ENCODE measurements at places on chromosomes 5 and 9.

GRCh38 chr5:102068870-102069269 lies 227.2 kb downstream of the SLCO4C1 start:
- DNase-seq, result no peak

- no peak for DNase-seq
Observed at GRCh38 chr9:91494751-91495150, 71.1 kb upstream of the NFIL3 start.

- peak; percentile 32 for DNase-seq
Observed at GRCh38 chr5:154196281-154196680, 5.7 kb downstream of the GALNT10 start.

GRCh38 chr5:45334939-45335338 lies 361.2 kb downstream of the HCN1 start:
- DNase-seq, result no peak

DNA sequence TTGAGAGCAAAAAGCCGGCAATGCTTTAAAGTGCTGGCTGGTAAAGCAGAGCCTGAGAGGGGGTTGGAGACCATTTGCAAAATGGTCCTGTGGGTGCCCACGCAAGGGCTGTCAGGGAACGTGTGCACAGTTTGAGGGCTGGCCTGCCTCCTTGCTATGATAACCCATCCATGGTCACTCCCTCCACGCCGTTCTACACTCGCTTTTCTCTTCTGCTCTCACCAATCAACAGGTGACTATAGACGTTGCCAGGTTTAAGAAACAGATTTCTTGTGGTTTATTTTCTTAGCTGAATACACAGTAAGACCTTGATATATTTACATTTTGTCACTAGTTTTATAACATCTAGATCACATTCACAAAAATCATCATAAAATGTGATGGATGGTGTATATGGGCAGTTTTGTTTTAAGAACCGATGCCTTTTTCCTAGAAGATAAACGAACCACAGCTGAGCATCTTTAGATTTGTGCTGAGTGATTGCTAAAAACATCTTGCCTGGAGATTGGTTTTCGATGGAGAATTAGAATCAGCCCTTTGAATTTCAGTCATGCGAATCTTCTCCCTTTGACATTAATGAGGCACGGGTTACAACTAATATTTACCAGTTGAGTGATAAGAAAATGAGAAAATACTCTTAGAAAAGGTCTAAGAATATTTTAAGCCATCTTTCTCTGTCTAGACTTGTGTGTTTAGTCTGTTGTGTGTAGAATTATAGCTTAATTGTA lies 13.9 kb downstream of the MAP1B start:
- no peak for DNase-seq

- no peak for DNase-seq
Observed at GRCh38 chr9:111455638-111456037, 28.5 kb downstream of the ECPAS start.

DNA sequence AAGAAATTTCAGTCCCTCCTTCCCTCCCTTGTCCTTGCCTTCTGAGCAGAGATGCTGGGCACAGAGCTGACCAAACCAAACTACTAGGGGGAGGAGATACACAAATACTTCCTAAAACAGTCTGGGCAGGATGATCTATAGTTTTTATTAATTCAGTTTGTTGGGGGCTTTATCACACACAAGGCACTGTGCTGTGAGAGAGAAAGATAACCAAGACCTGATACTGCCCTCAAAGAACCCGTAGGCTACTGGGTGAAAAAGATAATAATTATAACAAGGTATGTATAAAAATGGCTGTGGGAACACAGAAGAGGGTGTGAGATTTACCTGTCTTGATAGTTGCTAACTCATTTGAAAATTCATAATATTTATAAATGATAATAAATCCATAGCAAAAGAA lies 354.7 kb downstream of the NDUFS4 start:
- no peak for DNase-seq

- DNase-seq, result no peak
Observed at GRCh38 chr9:126611193-126611591, 2.5 kb upstream of the LMX1B start.

- no peak for DNase-seq
Observed at GRCh38 chr9:137069508-137070091, 757 bp downstream of the SAPCD2 start.

DNA sequence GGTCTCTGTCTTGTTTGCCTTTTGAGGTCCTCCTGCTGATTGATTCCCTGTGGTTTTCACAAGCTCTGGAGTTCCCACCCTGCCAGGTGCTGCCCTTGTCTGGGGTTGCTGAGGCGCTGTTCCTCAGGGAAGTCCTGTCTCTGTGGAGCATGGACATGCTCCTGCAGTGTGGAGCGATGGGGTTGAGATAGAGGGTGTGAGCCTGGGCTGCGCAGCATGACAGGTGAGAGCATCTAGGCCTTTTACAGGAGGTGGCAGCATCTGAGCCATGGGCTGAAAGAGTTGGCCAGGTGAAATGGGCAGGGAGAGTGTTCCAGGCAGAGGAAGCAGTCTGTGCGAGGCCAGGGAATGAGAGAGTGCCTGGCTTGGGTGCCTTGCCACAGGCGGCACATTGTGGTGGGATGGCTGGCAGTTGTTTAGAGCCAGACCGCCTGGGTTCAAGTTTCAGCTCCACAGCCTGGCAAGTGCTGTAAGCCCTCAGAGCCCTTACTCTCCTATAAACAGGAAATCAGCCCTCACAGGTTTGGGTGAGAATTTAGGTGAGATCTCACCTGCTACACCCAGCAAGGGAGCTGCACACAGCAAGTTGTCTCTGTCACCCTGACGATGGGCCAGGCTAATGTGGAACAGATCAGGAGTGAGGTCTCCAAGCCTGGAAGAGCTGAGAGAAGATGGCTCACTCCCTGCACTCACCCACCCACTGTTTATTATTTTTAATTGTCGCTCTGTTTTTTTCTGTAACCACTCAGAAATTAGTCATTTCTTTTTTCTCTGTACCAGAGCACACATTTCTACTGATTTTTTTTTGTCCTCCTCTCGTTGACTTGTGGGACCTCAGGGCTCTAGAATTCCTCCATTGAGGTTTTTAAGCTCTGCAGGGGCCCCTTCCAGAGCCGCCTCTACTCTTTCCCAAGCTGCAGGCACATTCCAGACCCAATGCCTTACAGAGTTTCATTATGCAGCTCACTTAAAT lies 19.6 kb downstream of the TCOF1 start:
- no peak for DNase-seq

DNA sequence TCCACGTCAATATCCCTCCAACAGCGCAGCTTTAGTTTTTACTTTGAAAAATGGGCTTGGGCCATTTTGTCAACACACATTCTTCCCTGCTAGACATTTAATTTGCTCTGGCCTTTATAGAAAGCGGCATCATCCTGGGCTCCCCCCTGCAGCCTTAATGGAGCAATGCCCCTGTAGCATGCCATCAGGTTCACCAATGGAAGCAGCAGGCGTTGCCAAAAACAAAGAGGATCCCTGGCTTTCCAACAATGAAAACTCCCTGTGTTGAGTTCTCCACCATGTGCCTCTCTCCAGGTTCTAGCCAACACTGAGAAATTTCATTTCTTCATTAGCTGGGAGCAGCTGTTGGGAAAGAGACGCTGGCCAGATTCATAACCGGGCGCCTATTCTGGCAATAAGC lies 139.5 kb downstream of the ZNF622 start:
- no peak for DNase-seq

- DNase-seq, result no peak
Observed at GRCh38 chr9:35432076-35432475, 57.8 kb upstream of the RUSC2 start.

- no peak for DNase-seq
Observed at GRCh38 chr9:76090330-76090729, 199.9 kb downstream of the PCSK5 start.

DNA sequence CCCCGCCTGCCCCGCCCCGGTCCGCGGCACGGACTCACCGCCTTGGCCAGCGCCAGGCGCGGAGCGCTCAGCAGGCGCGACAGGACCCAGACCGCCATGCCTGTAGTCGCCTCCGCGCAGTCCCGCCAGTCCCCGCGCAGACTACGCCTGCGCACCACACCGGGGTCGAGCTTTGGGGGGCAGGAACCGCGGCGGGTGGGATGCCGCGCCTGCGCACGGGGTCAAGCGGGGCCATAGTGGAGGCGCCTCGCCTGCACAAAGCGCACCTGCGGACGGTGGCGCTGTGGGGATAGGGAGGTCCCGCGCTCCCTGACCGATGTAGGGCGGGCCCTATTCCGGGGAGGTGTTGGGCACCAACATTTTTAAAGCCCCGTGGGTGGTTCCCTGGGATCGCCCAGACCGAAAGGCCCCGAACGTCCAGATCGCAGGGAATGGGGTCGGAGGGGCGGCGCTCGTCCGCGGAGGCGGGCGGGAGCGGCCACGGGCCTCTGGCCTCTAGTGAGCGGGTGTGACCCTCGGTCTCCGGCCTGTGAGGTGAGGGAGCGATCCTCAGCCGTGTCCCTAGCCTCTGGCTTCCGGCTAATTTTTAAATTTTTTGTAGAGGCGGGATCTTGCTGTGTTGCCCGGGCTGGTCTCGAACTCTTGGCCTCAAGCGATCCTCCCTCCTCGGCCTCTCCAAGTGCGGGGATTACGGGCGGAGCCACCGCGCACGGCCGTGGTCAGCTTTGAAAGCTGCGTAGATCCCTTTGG lies 70.8 kb upstream of the LPCAT1 start:
- no peak for DNase-seq

DNA sequence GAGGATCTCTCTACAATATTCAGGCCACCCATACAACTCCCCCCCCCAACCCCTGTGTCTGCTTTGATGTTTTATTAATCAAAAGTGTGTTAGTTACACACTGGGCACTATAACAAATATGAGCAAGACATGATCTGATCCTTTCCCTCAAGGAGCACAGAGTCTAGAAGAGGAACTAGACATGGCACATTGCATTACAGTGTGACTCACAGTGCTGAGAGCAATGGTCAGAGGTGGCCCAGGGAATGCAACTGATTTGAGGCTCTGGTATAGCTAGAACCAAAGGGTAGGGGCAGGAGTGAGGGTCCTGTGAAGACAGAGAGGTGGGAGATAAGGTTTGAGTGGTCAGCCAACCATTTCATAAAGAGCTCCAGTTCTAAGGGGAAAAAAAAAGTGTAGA lies 539.2 kb downstream of the ACTL7B start:
- DNase-seq, result no peak

- DNase-seq, result no peak
Observed at GRCh38 chr5:95224701-95225459, 60.0 kb downstream of the MCTP1 start.

DNA sequence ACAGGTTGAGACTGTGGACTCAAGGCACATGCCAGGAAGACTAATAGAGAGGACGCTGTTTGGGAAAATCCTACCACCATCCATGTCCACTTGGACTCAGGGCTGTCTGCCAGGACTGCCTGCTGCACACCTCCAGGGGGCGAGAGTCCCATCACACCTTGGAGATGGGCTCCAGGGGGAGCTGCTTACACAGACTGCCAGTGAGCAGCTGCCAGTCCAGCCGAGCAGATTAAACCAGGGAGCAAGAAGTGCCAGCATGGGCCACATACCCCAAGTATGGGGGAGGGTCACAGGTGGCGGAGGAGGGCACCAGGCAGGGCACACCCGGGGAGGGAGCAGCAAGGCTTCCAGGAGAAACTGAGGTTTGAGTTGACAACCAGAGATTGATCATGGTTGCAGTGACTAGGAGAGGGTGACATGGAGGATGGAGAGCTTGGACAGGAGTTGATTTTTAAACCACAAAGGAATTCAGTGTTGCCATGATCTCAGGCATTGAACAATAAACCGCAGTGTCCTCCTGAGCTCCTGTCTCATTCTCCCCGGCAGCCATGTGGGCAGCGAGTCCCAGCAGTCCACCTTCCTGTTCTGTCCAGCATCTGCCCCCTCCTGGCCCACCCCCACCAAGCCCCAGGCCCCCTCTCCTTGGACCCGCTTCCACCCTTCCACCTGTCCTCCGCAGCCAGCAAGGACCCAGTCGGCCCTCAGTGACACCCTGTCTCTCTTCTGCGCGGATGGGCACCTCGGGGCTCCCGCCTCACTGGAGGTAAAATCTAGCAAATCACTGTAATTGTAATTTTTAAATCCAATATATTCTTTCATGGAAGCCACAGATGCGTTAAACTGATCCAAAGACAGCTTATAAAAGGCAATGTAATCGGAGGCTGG lies 3.1 kb upstream of the VAV2 start:
- DNase-seq, result no peak

DNA sequence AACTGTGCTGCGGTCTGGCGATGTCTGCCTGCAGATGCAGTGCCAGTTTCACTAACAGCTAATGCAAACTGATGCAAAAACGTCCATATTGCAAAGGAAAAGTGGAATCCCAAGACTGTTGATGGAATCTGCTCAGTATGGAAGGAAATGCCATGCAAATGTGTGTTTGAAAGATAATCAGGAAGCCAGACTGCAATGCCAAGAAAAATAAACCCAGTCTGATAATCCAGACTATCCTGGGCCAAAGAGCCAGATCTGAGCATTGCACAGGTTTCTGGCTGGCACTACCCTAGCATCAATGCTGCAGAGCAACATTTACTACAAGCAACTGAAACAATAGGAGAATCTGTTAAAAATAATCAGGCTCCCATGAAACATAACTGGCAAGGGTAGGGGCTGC lies 130.3 kb downstream of the FSTL4 start:
- no peak for DNase-seq

DNA sequence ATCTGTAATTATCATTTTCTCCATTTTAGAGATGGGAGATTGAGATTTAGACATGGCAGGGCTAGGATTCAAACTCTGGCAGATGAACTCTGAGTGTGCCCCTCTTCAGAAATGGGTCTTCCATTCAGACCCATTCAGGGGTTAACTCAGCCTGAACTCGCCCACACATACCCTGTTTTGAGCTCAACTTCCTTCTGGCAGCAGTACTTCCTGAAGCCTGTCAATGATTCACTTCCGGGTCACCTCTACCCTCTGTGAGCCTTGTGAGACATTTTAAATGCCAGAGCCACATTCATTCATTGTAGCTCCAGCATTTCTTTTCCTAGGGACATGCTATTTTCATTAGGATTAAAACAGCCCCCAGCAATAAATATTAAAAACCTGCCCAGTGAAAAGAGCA lies 209.3 kb upstream of the SLC24A2 start:
- no peak for DNase-seq

DNA sequence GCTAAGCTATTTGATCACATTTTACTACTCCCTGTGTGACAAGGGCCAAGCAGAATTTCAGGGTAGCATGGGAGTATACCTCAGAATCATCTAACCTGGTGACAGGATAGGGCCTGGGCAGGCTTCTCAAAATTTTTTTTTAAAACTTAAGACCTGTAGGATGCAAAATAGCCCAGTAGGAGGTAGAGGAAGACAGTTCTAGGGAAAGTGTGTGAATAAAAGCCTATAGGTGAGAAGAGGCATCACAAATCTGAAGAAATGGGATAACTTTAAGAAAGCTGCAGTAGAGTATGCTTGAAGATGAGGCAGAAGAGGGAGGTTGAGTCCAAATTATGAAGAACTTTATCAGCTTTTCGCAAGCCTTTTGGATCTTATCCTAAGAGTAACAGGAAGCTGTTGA lies 32.3 kb downstream of the CNTRL start:
- DNase-seq, result no peak

Measured in hematopoietic multipotent progenitor cell treated with erythropoietin and hydrocortisone succinate and interleukin-3 and kit ligand, for 17 days (in vitro differentiated cells).